SJSA1 (cell line): ENCODE measurements at places on chromosomes 5 and 9. TPM values are rescaled to one million over a fixed set of nuclear protein-coding genes. Genes with fewer than 3 reads are reported as not detected.

GRCh38 chr9:132877824-132878694 is at the start of gene AK8:
TSS of gene AK8 (minus strand) at chr9:132878284. CDS start at chr9:132878255, 29 bp downstream.
- DNase-seq, result peak; percentile 55

- DNase-seq, result peak; percentile 79
Measured at GRCh38 chr5:122129306-122129705, at the start of gene ZNF474. TSS of gene ZNF474 (plus strand) at chr5:122129546. CDS start at chr5:122151991, 22,445 bp downstream.

GRCh38 chr9:13088720-13089427 is 190.6 kb downstream of the MPDZ start:
- DNase-seq, result peak; percentile 14

- DNase-seq, result no peak
Measured at GRCh38 chr9:76996700-76997099, 22.8 kb upstream of the FOXB2 start.

DNA sequence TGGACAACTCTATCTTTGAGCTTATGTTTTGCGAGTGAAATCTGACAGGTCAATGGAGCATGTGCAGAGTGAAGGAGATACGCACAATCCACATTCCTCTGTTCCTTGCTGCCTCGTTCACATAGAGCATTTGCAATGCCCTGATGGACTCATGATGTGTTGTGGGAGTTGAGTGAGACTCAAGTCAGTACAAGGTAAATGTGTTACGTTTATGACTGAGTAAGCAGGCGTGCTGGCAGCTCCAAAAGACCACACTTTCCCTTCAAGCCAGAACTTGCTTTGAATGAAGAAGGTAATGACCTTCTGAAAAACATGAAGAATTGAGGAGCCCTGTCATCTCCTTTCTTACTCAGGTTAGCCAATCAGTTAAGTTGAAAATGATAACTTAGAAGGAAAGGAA is 477.8 kb downstream of the CTNND2 start:
- DNase-seq, result no peak

DNA sequence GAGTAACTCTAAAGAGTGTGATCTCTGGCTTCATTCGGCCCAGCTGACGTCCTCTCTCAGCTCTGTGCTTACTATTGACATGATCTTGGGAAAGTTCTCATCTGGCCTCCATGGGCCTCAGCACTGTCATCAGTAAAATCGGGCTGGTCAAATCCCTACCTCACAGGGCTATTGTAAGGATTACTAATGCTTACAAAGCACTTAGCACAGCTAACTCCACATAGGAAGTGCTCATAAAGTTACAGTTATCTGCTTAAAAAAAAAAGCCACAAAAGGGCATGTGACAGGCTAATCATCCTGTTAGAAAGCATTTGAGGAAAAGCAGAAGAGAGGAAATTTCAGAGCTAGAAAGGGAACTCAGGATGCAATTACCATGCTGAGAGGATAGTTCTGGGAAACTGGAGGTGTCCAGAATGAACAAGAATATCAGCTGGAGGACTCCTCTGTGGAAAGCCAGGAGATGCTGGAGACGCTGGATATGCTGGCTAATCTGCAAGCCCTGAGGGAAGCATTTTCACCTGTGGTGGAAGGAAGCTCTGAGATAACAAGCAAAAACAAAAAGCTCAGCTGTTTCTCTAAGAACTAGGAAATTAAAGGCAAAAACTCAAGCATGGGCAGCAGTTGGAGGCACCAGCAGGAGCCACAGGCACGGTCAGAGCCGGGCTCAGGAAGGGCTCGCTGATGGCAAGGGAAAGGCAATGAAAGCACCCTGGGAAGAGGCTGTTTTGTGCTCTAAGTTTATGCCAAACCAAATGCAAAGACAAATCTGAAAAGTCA is 4.4 kb upstream of the BHMT start:
- DNase-seq, result no peak

DNA sequence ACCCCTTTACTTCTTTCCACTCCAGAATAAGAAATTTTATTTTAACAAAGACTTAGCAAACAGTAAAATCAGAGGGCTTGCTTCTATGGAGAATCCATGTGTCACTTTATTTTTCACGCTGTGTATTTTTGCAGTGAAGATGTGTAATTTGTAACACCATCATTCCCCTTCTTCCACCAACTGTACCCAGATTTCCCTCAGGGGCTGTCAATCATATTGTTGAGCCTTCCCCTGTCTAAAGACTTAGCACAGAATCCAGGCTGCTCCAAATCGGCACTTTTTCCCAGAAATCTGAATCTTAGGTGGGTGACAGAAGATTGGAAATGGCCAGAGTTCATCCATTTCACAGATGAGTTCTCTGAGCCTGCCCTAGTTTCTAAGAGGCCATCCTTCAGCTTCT is 115.9 kb downstream of the GNAQ start:
- DNase-seq, result no peak

GRCh38 chr5:44821164-44821563 is 12.4 kb downstream of the MRPS30 start:
- no peak for DNase-seq

- DNase-seq, result no peak
Measured at GRCh38 chr5:172668594-172669071, 27.6 kb downstream of the NEURL1B start.

- peak; percentile 93 for DNase-seq
Measured at GRCh38 chr9:129802833-129803675, at the start of gene TOR1B. TSS of gene TOR1B (plus strand) at chr9:129803184. CDS start at chr9:129803213, 29 bp downstream.

GRCh38 chr5:1490376-1490775 is 33.4 kb downstream of the LPCAT1 start:
- DNase-seq, result no peak

DNA sequence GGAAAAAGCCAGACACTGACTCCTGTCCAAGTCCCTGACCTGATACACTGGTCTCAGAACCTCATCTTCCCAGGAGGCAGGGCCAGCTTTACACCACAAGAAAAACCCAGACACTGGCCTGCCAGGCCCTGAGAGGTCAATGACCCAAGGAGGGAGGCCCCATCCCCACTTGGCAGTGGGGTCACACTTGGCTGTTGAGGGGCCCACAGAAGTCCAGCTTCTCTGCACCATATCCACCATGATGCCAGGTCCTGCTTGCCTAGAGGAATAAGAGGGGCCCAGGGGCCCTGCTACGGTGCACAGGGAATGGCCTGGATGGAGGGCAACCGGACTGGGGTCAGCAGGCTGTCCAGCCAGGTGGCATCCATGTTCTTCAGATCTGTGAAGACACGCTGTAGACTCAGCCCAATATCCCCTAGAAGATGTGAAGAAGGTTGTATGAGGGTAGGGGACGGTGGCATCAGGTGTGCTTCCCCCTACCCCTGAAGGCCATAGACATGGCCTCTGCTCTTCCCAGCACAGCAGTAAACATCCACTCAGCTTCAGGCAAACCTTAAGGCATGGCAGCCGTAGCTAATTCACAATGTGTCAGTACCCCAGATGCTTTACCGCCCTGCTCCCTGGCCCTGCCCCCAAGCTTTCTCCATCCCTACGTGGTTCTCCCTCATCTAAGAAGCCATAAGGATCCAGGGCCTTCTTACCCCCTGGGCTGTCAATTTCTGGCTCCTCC is 6.7 kb downstream of the IRF1 start:
- DNase-seq, result no peak

GRCh38 chr5:32020271-32020670 is 153.8 kb downstream of the GOLPH3 start:
- DNase-seq, result no peak

- DNase-seq, result no peak
Measured at GRCh38 chr5:158133369-158133768, 274.4 kb upstream of the CLINT1 start.

DNA sequence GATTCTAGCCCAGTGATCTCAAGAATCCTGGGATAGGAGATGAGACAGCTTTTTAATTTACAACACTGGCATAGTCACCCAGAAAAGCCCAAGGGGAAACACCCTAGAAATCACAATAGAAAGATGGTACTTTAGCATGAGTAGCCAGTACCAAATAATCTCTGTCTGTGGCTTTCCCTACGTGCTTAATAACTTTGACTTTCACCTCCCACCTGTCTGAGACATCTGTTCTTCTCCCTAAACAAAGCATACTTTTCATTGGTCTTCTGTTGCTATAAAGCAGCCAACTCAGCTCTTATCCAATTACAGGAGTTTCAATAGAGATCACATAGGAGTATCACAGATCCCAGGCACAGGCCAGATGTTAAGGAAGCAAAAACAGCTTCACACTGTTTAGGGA is 10.4 kb downstream of the MARCHF3 start:
- no peak for DNase-seq

DNA sequence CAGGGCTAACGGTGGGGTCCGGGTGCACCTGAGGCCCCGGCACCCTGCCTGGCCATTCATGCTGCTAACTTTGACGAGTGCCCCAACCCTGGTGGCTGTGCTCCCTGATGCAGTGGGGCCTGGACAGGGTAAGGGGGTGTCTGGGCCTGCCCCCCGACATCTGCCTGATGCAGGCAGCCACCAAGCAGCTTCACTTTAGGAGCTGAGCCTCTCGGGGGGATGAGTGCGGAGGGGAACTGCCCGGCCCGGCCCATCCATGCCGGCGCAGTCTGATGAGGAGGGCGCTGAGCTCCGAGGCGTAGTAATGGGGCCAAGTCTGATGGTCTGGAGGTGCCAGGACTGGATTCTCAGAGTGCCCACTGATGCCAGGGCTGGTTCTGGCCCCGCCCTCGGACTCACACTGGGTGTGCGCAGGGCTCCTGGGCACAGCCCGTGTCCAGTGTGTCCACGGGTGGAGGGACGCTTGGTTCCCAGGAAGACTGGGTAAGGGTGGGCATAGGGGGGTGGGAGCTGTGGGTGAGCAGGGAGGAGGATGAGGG is 16.5 kb downstream of the DNLZ start:
- DNase-seq, result no peak

- no peak for DNase-seq
Measured at GRCh38 chr9:68887232-68887631, 126.7 kb downstream of the PRKACG start.

DNA sequence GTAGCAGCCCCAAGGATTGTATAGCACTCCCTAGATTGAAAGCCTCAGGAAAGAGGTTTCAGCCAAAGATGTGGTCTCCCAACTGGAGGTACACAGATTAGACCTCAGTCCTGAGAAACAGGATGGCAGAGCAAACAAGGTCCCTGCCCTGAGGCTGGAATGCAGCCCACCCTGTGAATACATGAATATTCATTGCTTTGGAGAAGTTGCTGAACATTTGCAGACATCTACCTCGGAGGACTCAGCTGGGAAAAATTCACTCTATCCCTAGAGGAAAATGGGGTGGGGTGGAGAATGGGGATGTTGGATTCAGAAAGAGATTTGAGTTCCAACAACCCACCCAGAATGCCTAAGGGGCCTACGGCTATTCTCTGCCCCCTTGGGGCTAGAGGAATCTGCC is 129.4 kb downstream of the SLIT3 start:
- no peak for DNase-seq

DNA sequence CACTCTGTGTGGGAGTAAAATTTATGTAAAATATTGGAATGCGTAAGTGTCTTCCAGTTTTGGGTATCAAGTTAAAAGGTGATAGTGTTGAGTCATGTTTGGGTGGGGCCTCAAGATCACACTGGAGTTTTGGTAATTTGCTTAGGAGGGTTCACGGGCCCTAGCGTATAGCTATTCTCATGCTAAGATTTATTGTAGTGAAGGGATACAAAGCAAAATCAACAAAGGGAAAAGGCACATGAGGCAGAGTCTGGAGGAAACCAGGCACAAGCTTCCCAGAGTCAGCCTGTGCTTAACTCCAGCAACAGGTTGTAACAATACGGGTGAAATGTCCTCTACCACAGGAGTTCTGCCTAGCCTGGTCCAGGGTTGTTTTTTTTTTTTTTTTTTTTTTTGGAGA is 20.2 kb downstream of the HSPA4 start:
- DNase-seq, result no peak

GRCh38 chr5:74093561-74093960 is 467.6 kb downstream of the ARHGEF28 start:
- DNase-seq, result no peak

- no peak for DNase-seq
Measured at GRCh38 chr5:81808106-81808505, 57.2 kb upstream of the SSBP2 start.

- no peak for DNase-seq
Measured at GRCh38 chr5:32504329-32504988, 59.9 kb upstream of the ZFR start.

- DNase-seq, result no peak
Measured at GRCh38 chr9:20382460-20383071, 239.7 kb downstream of the MLLT3 start.

DNA sequence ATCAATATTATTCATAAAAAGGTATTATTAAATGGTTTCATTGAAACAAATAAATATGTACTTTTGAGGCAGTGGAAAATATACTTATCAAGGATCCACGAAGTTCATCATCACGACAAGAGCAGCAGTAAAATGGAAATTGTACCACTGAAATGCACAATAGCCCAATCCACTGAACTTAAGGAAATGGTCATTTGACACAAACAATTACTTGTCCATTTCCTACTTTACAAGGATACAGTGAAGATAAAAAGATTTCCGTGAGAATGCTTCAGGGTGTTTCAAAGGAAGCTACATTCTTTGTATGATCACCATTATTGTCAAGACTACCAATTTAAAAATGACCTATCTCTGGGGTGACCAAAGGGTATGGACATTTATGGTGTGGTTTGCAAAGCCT is 210.3 kb downstream of the SYK start:
- DNase-seq, result no peak

- no peak for DNase-seq
Measured at GRCh38 chr9:33220681-33221567, 19.0 kb upstream of the SPINK4 start.

DNA sequence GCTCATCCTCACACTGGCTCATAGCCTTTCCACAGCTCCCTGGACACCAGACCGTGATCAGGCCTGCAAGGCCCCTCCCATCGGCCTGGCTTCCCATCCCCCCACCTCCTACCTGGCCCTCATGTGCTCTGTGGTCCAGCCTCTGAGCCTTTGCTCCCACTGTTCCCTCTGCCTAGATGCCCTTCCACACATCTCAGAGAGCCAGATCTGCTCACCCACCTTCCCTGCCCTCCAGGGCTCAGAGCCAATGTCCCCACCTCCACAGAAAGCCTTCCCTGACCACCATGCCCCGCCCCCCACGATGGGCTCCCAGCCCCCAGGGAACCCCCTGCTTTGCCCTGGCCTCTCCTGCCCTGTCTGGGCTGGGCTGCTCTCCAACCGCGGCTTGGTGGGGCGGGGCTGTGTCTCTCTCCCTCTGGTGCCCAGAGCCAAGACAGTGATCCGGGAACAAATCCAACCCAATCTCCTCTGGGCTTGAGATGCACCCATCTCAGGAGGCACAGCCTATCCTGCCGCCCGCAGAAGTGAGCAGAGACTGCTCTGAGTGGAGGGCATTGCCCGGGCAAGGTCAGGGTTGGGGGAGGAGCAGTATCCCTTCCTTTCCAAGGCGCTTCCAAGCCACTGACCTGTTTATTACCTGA is 1.6 kb downstream of the NINJ1 start:
- DNase-seq, result no peak

The RFESD gene
- total RNA-seq, result 0.72 and 1.7 TPM in 2 replicates

The BASP1 gene
- 445 and 523 TPM in 2 replicates for total RNA-seq

The ROPN1L gene
- total RNA-seq, result 2.9 and 3.0 TPM in 2 replicates

The SLC45A2 gene
- total RNA-seq, result not detected in 2 replicates

The FOXD4L4 gene
- not detected in 2 replicates for total RNA-seq

The TLX3 gene
- not detected in 2 replicates for total RNA-seq

The DNAJC18 gene
- total RNA-seq, result 4.7 and 12.1 TPM in 2 replicates

The NMUR2 gene
- total RNA-seq, result not detected in 2 replicates

The FBP2 gene
- not detected in 2 replicates for total RNA-seq

The SPATA31C1 gene
- total RNA-seq, result not detected in 2 replicates

The ITGA2 gene
- 3.2 and 5.2 TPM in 2 replicates for total RNA-seq

The DCAF12 gene
- total RNA-seq, result 9.4 and 16.0 TPM in 2 replicates

The ECSCR gene
- 0.53 and 1.2 TPM in 2 replicates for total RNA-seq

The PLEKHG4B gene
- total RNA-seq, result 0.03 and 0.34 TPM in 2 replicates

The TAF7 gene
- 147 and 154 TPM in 2 replicates for total RNA-seq

The ABO gene
- not detected in 2 replicates for total RNA-seq

The CACFD1 gene
- 2.9 and 3.4 TPM in 2 replicates for total RNA-seq

The SCGB3A2 gene
- not detected in 2 replicates for total RNA-seq
